Activated T-helper 9 cell treated with anti-CD3 and anti-CD28 coated beads, Interleukin-2, amount 50 U/mL, for 16 hours (primary cell): ENCODE measurements at places on chromosomes 6 and 20.
A peak's percentile ranks its signal among the peaks of the same experiment; 100 is the strongest.

DNA sequence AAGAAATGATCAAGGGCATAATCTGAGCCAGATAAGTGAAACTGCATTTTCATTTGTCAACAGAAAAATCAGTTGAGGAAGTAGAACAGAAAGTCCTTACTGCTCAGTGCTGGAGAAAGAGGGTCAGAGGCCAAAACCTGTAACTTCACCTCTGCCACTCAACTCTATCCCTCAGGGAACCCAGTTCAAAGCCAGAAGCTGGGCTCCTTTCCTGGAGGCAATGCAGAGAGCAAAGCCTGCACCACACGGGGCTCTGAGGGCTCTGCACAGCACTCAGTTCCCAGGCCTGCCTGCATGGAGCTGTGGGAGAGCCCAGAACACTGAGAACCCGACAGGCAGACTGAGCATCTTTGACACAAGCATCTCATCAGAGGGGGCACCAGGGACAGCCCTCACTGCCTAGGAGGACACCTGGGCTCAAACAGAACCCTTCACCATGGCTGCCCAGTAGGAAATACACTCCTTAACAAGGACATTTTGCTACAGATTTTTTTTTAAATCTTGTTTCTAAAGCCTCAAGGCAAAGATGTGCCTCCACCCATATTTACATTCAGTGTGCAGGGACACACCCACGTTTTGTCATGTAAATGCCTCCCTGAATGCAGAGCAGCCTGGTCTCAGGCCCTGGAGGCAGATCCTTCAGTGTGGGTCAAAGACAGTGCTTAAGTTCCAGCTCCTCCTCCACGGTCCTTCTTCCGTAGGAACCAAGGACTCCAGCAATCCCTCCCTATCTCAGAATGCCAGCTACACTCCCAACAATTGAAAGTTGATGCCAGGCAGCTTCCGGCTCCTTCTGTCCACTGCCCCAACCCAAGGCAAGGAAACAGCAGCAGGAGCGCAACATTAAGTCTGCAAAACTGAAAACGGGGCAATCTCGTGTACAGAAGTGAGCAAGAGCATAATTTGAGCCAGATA lies 6.6 kb downstream of the RNASET2 start:
- no peak for DNase-seq

- no peak for DNase-seq
Observed at GRCh38 chr6:24851086-24851485, 52.4 kb upstream of the ARMH2 start.

- no peak for DNase-seq
Observed at GRCh38 chr6:164409309-164410009, 899.9 kb downstream of the C6orf118 start.

GRCh38 chr6:112372226-112372806 lies 25.2 kb downstream of the RFPL4B start:
- DNase-seq, result no peak

- no peak for DNase-seq
Observed at GRCh38 chr6:137749696-137750211, 117.3 kb upstream of the TNFAIP3 start.

GRCh38 chr6:86937219-86938079 lies at the start of gene HTR1E:
TSS of gene HTR1E (plus strand) at chr6:86937528. CDS start at chr6:87015335, 77,807 bp downstream.
- DNase-seq, result no peak

GRCh38 chr6:168708526-168708925 lies 267.5 kb downstream of the SMOC2 start:
- no peak for DNase-seq

DNA sequence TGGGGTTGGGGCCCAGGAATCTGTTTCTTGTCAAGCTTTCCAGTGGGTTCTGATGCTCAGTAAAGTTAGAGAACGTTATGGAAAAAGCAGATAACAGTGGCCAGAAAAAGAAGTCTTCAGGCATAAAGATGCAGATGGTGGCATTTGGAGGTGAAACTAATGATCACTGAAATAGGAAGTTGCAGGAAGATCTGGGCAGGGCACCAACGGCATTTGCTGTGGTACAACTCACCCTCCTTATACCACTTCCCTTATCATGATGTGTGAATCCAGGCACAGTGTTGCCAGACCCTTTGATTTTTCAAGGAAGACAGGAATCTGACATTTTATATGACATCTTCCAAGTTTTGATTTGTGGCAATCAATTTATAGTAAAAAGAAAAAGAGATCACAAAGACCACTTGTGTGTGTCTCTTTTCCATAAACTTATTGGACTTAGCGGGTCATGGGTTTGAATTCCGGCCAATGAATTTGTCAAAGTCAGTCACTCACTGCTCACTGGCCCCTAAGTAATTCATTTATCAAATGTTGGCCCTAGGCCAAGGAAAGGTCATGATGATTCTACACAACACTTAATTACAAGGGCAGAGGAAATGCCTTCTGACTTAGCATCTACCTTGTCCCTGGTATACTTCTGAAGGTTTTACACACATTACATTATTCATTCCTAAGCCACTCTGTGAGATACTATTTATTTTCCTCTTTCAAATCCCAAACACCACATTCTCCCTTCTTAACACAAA lies 37.6 kb downstream of the LAMP5 start:
- DNase-seq, result no peak

GRCh38 chr6:47446669-47447330 lies 30.8 kb upstream of the CD2AP start:
- no peak for DNase-seq

DNA sequence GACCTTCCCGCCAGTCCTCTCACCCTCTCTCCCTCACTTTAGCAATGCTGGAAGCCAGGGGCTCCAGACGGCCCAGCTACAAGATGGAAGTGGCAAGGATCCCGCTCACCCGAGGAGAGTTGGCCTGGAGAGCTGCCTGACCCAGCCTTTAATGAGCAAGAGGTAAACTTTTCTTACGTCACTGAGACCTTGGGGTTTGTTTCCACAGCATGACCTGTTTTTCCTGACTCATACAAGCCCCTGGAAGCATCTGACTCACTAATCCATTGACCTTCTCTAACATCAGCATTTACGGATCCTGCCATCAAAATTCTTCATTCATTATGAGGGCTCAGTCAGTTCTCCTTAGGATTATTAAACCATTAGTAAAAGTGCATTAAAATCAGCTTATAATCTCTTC lies 120.4 kb downstream of the MYLK4 start:
- no peak for DNase-seq

GRCh38 chr20:8161264-8162071 lies 29.4 kb downstream of the PLCB1 start:
- no peak for DNase-seq

- DNase-seq, result no peak
Observed at GRCh38 chr6:39572661-39573340, 152.4 kb downstream of the KIF6 start.

- DNase-seq, result no peak
Observed at GRCh38 chr6:161748535-161749416, 474.9 kb upstream of the AGPAT4 start.

GRCh38 chr6:12354499-12354898 lies 64.3 kb downstream of the EDN1 start:
- no peak for DNase-seq

- DNase-seq, result no peak
Observed at GRCh38 chr20:10654630-10655029, 19.2 kb downstream of the JAG1 start.

DNA sequence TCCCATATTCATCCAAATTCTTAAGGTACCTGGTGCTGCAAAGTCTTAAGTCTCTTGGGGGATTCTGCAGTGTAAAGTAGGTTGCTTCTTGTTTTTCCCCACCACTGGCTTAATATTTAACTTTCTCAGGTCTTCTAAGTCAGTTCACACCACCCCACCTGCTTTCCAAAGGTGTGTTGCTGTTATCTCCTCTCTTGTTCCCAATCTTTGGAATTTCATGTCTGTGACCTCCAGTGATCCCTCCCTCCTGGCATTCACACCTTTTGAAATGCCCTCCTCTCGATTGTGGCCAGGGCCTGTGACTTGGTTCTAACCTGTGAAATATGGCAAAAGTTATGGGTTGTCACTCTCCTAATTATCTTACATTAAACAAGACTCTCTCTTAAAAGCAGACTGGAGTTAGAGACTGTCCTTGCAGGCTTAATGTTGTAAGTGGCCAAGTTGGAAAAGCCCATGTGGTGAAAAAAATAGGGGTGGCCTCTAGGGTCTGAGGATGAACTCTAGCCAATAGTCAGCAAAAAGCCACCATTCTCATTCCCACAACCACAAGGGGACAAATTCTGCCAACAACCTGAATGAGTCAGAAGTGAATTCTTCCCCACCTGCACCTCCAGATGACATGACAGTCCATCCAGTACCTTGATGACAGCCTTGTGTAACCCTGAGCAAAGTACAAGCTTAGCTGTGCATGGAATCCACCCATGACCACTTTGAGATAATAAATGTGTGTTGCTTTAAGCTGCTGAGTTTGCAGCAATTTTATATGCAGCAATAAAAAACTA lies 45.1 kb downstream of the ADGRF1 start:
- no peak for DNase-seq

- DNase-seq, result no peak
Observed at GRCh38 chr20:17630151-17630805, 51.8 kb downstream of the RRBP1 start.

- no peak for DNase-seq
Observed at GRCh38 chr6:95248499-95248898, 328.8 kb upstream of the MANEA start.

DNA sequence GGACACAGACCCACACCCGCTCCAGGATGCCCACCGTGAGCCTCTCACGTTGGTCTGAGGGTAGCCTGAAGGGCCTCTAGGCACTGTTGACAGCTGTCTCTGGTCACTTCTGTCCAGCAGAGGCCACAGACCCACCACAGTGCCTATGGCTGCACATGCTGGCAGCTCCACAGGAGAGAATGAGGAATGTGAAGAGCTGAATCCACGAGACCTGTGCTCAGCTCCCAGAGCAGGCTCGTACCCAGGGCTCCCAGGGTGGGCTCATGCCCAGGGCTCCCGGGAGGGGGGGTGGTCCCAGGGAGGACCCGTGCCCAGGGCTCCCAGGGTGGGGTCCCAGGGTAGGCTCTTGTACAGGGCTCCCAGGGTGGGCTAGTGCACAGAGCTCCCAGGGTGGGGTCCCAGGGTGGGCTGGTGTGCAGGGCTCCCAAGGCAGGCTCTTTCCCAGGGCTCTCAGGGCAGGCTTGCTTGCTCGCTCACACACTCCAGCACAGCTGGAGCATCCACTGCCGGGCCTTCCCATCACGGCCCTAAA lies 201.0 kb downstream of the SYNDIG1 start:
- DNase-seq, result no peak

GRCh38 chr6:142183351-142183750 lies 36.3 kb downstream of the VTA1 start:
- DNase-seq, result no peak

GRCh38 chr6:84785671-84786070 lies 21.3 kb upstream of the TBX18 start:
- no peak for DNase-seq

- DNase-seq, result no peak
Observed at GRCh38 chr20:35661053-35661452, 3.6 kb downstream of the CPNE1 start.

- no peak for DNase-seq
Observed at GRCh38 chr6:139590206-139590605, 215.8 kb upstream of the CITED2 start.

GRCh38 chr6:49264496-49264895 lies 198.6 kb downstream of the MMUT start:
- no peak for DNase-seq

DNA sequence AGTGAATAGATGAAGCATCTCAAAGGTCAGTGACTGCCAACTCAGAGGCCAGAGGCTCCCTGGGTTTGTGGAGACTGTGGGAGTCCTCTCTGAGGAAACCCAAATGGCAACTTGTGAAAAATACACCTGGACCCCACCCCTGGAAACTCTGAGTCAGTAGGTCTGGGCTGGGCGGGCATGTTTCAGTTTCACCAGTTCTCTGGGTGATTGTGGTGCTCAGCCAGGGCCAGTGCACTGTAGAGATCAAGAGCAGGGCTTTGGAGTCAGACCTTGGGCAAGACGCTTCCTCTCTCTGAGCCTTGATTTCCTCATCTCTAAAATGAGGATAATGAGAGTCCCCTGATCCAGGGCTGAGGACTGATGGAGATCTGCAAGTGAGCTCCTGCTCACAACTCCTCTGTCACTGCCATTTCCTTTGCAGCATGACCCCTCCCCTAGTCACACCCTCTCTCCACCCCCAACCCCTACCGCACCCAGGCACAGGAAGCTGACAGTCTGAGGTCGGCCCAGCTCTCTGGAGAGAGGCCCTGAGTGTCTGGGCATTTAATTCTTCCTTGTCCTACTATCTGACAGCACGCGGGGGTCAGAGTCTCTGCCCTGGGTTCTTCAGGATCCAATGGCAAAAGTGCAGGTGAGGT lies 5.1 kb downstream of the DEF6 start:
- DNase-seq, result peak; percentile 79

GRCh38 chr6:167676000-167676665 lies 150.6 kb upstream of the AFDN start:
- DNase-seq, result no peak

- DNase-seq, result no peak
Observed at GRCh38 chr6:103177791-103178190, 1681.9 kb downstream of the HACE1 start.

DNA sequence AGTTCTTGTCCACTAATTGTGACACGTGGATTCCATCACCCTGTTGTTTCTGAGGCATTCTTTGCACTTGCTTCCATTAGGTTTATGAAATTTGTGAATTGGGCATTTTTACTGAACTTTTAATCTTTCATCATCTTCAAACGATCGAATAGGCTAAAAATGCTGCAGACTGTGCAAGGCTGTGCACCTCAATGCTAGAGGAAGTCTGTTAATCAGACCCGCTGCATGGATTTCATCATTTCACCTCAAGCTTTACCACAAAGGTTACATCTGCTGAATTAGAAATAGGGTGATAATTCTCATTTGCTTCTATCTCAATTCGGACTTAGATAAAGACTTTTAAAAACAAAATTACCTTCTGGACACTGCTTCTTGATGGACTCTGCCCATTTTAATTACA lies 27.8 kb upstream of the F13A1 start:
- no peak for DNase-seq

GRCh38 chr6:33898771-33899170 lies 95.0 kb upstream of the MLN start:
- DNase-seq, result no peak

GRCh38 chr6:41682497-41683272 lies 44.4 kb downstream of the MDFI start:
- no peak for DNase-seq

DNA sequence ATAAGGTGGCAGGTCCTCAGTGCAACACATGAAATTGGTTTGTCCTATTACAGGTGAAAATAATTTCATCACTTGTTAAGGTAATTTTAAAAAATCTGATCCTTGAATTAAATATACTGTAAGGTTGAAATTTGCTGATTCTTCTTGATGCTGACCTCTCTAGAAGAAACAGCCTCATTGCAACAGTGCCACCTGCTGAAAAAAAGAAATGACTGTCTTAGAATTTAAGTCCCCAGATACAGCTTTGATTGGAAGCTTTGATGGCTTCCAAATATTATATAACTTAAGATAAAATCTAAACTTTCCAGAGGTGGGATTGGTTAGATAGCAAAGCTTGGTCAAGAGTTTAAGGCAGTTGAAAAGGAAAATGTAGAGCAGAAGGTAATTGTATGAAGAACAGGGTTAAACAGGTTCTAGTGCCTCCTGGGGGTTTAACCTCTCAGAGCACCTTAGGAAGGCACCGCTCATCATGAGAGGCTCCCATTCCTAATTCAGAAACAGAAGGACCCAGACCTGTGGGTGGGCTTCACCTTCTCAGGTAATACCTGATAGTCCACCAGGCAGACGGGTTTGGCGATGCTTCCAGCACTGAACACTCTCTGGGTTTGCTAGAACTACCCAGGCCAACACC lies 401.0 kb downstream of the PAX1 start:
- DNase-seq, result no peak
